ENCODE measurements at places on chromosomes 12 and 14.

- DNase-seq, result peak; percentile 67
Measured at GRCh38 chr12:25701290-25701689, 148.2 kb upstream of the LMNTD1 start.

- no peak for DNase-seq
Measured at GRCh38 chr12:96226801-96227348, 32.7 kb downstream of the ELK3 start.

DNA sequence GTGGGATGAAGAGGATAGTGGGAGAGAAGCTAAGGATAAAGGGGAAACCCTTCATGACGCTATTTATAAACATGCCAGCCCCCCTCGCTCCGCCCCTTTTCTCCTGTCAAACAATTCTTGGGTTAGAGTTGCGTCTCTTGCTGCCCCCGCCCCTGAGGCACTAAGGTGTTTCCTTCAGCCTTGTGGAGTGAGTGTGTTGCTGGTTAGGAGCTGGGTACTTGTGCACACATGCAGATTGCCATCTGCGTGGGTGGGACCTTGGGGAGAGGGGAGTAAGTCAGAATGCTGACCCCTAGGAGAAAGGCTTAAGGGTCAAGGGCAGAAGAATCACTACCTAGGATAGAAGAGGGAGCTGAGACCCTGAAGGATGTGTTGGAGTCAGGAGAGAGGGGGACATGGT is 5.4 kb downstream of the FOXJ2 start:
- DNase-seq, result no peak

DNA sequence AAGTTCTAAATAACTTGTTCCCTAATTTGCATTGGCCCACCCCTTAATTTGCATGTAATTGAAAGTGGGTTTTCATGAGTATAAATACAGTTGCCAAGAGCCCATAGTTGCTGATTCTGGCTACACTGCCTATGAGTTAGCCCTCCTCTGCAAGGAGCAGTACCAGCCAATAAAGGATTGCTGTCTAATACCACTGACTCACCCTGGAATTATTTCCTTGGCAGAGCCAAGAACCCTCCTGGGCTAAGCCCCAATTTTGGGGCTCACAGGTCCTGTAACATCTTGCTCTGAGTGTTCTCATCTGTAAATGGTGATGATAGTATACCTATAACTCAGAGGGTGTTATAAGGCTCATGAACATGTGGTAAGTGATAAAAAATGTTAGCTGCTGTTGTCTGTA is 6.8 kb downstream of the TTC8 start:
- peak; percentile 46 for DNase-seq

DNA sequence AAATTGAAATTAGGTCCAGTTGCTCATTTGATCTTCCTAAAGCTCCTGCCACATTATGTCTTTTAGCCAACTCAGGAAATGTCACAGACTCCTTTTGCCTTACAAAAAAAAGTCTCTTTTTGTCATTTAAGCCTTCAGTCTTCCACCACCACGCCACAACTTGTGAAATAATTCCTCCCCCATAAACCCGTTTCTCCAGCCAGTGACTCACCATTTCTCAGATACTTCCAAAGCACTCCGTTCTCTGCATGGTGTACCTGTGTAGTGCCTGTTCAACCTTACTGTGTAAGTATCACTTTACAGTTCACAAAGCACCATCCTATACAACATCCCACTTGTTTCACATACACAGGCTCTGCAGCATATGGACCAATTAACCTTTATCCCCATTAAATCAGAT is 139.5 kb upstream of the AEBP2 start:
- peak; percentile 23 for DNase-seq

DNA sequence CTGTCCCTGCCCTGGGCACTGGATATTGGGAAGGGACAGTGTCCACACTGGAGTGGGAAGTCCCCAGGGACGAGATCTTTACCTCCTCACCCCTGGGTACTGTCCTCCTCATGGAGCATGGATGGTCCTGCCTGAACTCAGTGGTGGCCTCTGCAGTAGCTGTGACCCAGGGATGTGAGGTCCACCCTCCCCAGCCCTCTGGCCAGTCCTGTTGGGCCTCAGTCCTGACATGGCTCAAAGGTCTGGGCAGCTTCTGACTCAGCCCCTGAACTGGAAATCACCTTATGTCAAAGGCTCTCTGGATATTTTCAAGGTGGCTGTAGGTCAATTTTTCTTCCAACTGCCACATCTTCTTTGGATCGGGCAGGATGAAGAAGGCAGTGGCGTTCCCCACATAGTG is 24.4 kb downstream of the SERPINA1 start:
- no peak for DNase-seq

- DNase-seq, result no peak
Measured at GRCh38 chr12:113970211-113970610, 4.1 kb upstream of the RBM19 start.

GRCh38 chr12:49885118-49885517 is 18.6 kb downstream of the FAIM2 start:
- DNase-seq, result no peak

GRCh38 chr12:46267575-46267824 is 1.3 kb downstream of the SLC38A1 start:
- DNase-seq, result no peak

- DNase-seq, result peak; percentile 69
Measured at GRCh38 chr12:52499806-52500560, 6.9 kb upstream of the KRT6A start.

DNA sequence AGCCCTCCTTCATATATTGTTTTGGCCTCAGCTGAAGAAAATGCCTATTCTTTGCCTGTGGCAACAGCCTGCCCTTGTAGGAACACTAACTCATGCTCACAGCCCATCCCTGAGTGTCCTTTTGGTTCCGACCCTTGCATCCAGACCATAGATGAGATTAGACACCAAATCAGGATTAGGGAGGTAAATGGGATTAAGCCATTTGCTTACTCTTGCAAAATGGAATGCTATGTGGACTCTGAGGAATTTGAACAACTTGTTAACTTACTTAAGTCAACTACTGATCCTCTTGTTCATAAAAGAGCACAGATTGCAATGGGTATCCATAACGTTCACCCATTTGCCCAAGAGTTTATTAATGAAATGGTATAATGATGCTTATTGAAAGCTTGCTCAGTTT is 27.3 kb downstream of the TSHR start:
- DNase-seq, result no peak

GRCh38 chr12:131832321-131833231 is 4.4 kb downstream of the MMP17 start:
- peak; percentile 76 for DNase-seq

DNA sequence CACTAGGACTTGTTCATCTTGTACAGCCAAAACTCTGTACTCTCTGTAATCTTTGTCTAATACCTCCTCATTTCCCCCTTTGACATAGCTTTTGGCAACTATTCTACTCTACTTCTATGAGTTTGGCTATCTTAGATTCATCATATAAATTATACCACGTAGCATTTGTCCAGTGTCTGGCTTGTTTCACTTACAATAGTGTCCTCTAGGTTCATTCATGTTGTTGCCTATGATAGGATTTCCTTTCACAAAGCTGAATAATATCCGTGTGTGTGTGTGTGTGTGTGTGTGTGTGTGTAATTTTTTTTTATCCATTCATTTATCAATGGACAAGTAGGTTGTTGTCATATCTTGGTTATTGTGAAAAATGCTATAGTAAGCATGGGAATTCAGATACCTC is 209.5 kb downstream of the KCNC2 start:
- DNase-seq, result no peak

GRCh38 chr12:47715393-47715876 is 9.6 kb upstream of the RPAP3 start:
- DNase-seq, result peak; percentile 58

DNA sequence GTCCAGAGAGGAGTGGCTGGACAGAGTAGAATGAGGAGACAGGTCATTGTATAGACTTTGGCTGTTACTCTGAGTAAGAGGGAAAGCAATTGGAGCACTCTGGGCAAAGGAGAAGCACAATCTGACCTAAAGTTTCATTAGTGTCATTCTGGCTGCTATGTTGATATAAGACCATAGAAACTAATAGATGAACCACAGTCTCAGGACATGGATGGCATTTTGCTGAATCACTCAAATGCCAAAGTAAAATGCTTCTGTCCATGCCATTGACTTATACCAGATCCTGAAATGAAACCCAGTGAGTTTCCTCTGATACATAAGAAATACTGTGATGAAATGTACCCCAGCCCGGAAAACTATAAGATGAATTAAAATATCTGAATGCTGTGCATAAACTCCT is 65.8 kb upstream of the COCH start:
- DNase-seq, result peak; percentile 34

DNA sequence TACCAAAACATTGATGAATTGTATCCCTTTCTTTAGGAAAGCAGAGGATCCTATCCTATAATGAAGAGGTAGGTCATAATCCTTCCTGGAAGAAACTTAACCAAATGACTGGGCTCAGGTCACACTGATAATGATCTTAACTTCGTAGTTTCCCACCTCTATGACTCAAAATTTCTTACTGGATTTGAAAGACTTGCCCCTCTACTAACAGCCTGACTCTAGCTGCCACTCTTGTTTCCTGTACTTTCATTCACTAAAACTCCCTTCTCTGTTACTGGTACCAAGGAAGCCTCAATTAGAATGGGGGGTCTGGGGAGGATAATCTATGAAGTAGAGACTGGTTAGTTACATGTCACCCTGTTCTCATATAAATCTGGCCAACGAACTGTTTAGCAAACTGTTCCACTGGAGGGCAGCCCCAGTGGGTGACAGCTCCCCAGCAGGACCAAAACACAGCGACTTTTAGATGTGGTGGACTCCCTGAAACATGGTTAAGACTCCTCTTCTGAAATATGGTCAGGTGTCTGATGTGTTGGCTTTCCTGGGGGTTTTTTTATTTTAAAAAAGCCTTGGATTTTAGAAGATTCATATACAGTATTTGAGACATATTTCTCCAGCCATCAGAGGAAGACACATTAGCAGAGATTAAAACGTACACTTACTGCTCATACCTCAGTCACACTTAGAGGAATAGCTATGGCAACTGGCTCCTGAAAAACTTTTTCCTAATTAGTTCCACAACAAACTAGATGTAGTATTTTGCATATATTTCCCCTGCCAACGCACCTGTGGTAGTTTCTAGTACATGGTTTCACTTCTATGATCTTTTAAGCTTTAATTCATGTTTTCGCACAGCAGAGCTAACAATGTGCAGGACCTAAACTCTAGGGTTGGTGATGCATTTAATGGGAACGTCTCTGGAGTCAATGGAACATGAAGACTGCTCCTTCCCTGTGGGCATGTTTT is 72.3 kb downstream of the ACADS start:
- DNase-seq, result no peak

DNA sequence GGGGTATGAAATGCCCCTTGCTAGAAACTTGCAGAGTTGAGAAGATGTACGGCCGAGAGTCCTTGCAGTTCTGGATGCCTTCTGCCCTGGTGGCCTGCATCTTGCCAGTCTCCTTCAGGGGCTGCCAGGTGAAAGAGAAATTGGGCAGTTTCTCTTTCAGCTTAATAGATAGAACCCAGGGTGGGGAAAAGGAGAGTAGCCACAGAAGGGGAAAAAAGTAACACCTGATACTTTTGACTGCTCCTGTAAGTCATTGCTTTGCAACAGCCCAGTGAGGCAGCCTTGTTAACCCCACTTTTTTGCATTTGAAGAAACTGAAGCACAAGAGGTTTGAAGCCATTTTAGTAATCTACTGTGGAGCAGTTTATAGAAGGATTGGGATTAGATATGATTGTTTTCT is 27.6 kb downstream of the TDP1 start:
- DNase-seq, result no peak

Data from LHCN-M2 (cell line).